ENCODE measurements at places on chromosomes 3 and 15. TPM values are rescaled to one million over a fixed set of nuclear protein-coding genes. Genes with fewer than 3 reads are reported as not detected.
A peak's percentile ranks its signal among the peaks of the same experiment; 100 is the strongest.

Gene BSN
- 0.24 TPM for total RNA-seq

- no peak for DNase-seq
Measured at GRCh38 chr3:15380980-15381890, 46.1 kb downstream of the METTL6 start.

- DNase-seq: peak; percentile 14
Measured at GRCh38 chr3:155853214-155854140, 750 bp downstream of the SLC33A1 start.

DNA sequence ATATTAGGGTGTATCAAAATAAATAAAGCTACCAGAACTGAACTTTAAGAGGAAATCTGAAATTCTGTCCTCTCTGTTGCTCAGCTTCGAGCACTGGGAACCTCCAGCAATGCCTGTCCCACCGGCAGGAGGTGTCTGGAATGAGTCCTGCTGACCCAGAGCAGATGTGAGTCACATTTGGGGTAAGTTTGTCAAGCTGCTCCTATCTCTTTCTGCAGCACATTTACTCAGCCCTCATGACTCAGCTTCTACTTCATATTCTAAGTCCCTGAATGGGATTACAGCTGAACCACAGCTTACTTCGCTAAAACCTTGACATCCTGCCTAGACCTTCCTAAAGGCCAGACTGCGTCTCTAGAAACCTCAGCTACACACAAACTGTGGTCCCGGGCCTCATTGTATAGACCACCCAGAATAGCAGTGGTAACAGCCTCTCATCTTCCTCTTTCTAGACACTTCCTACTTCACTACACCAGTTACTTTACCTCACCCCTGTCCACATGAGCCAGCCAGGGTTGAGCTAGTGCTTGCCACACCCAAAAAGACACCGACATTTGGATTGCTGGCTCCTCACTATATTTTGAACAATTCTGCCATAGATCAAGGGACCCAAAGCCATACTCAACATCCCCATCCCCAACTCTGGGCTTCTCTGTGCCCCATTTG is 109.6 kb upstream of the TMCO5A start:
- DNase-seq: no peak

DNA sequence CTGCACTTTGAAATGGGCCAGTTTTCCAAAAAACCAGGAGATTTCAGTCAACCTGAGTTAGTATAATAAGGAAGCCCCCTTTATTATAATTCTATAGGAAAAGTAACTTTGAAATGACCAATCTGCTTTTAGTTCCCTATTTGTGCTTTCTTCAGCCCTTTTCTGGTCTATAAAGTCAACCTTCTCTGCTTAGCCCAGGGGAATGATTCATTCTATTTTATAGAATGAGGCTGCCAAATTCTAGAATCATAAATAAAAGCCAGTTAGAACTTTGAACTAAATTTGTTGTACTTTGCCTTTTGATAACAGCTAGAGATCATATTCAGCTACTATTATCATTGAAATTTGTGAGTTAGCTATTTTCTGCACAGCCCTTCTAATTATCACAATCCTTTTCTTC is 24.7 kb downstream of the CIP2A start:
- no peak for DNase-seq

GRCh38 chr3:123006609-123007008 is 21.0 kb downstream of the SEMA5B start:
- no peak for DNase-seq
